ENCODE measurements at places on chromosomes 6 and 20. TPM values are rescaled to one million over a fixed set of nuclear protein-coding genes. Genes with fewer than 3 reads are reported as not detected.
A peak's percentile ranks its signal among the peaks of the same experiment; 100 is the strongest.

Gene LY86
- not detected for total RNA-seq

Gene HTR1E
- total RNA-seq, result not detected

Gene OPRM1
- total RNA-seq, result not detected

Gene LIME1
- total RNA-seq, result 0.72 TPM

Gene PRSS35
- not detected for total RNA-seq

Gene ZNF165
- 1.1 TPM for total RNA-seq

Gene CALHM4
- not detected for total RNA-seq

Gene BNIP5
- not detected for total RNA-seq

GRCh38 chr20:18005170-18005989, 36.6 kb downstream of the MGME1 start:
- peak; percentile 28 for DNase-seq

DNA sequence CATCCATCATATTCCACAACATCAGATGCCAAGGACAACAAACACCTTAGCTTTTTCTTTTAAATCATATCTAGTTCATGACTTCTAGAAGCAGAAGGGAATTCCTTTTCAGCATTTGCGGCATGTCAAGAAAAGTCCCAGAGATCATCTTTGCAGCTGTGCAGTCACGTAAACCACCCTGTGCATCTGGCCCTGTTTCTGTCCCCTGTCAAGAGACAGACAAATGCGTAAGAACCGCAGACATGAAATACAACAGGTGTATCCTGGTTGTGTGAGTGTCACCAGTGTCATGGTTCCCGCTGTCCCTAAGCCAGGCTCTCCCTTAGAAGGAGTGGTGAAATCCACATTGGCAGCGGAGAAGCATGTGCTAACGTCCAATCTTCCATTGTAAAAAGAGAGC, 28.1 kb downstream of the LY86 start:
- no peak for DNase-seq

DNA sequence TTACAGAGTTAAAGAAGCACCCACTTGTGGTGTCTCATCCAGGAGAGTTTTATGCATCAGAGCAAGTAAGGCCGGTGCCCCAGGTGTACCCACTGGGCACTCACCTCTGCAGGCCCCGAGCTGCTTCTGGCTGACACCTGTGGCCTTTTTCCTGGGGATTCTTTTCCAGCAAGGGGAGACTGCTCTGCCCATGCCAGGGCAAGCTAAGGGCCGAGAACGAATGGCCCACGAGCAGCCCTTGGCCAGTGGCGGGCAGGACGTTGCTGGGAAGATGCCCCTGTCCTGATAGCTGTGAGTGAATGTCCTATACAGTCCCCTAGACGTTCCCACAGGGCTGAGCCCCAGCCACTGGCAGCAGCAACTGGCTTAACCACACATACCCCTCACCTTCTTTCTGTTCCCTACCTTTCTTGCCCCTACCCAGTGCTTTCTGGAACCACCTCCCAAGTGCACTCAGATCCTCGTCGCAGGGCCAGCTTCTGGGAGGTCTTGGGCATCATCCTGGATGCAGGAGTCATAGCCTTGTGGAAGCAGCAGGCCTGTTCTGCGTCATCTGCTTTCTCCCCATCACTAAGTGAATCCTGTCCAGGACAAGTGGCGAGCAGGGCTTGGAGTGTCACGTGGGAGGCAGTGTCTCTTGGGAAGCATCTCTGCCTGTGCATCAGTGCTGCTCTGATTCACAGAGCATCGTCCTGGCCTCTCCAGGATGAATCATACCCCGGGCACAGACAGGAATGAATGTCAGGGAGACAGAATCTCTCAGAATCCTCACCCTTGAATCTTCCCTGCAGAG, 32.5 kb downstream of the SYNDIG1 start:
- DNase-seq, result peak; percentile 98

DNA sequence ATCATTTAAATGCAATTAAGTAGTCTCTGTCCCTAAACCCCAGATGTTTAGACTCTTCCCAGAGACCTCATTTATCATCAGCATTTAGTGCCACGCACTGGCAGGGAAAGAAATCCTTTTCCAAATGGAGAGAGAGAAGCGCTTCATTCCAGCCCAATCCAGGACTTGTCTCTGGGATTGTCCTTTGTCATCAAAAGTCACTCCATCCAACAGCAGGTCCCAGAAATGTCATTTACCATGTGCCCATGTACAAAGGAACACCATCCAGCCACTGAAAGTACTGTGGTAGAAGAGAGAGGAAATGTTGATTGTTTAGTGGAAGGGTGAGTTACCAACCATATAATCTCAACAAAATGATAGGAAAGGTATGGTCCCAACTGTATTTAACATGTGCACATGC, 66.9 kb upstream of the SMIM28 start:
- DNase-seq, result no peak

- peak; percentile 64 for DNase-seq
Observed at GRCh38 chr6:113050010-113050858, 703.1 kb downstream of the RFPL4B start.

DNA sequence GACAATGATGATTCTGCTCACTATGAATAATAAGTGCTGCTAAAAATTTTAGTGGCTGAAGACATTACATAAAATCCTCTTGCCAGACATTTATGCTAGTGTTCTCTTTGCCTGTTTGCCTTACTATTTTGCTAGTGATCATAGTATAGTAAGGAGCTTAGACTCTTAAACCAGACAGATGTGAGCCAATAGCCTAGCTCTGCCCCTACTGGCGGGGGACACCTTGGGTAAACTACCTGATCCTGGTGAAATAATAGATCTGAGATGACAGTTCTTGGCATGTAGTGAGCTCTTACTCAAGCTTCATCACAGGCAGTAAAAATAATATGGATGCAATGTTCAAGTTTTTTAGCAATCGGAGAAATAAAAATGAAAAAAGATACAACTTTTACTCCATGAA, 18.8 kb downstream of the ENPP3 start:
- no peak for DNase-seq

DNA sequence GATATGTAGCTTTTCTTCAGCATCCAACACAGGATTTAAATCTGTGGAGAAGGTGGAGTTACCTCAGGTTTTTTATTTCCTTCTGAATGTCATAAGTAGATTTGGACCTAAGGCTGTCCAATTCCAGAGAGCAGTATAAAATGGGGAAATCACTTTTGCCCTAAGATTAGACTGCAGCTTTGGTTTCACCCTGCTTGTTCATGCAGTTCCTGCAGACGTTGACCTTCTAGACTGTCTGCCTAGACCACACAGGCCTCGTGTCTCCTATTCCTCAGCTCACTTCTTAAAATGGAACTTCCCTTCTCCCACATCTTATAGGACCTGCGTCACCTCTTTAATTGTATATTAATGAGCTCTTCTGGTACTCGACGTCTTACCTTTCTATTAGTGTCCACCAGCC, 26.0 kb upstream of the C6orf62 start:
- no peak for DNase-seq

DNA sequence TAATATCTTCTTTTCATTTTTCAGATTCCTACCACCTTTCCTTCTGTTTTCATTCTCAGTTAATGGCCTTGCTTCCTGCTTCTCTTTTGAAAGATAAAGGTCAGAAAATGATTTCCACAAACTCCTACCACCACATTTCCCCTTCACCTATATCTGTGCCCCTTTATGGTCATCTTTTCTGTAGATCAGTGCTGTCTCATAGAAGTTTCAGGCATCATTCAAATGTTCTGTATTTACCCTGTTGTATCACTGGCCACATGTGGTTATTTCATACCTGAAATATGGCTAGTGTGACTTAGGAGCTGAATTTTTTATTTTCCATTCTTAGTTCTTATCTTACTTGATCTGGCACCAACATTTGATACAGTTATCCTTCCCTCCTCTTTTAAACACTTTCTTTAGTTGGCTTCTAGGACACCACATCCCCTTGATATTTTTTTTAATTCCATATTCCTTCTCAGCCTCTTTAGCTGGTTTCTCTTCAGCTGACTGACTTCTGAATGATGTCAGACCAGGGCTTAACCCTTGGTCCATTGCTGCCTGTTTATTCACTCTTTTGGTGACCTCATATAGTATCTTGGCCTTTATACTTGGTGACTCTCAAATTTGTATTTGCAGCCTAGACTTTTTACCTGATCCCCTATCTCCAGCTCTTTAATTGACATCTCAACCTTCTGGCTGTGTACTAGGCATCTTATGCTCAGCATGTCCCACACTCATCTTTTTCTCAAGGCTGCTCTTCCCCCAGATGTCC, 81.0 kb downstream of the ATRN start:
- DNase-seq, result no peak

DNA sequence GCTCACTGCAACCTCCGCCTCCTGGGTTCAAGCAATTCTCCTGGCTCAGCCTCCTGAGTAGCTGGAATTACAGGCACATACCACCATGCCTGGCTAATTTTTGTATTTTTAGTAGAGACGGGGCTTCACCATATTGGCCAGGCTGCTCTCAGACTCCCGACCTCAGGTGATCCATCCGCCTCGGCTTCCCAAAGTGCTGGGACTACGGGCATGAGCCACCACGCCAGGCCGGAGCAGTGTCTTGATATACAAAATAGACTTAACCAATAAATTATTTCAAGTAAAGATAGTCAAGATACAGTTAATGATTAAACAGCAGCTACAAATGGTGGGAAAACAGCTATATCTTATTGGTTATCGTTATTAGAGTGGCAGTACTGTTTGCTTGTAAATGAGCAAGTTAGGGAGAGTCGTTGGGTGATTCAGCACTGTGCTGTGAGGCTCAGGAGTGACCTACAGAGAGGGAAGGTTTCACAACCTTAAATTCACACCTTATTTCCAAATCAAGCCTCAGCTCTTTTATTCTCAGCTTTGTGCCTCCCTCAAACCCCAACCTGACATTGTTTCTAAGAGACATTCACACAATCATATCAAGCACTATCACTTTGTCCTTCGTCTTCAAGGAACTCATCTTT, 1128.4 kb upstream of the MAP3K7 start:
- no peak for DNase-seq

- DNase-seq, result no peak
Observed at GRCh38 chr20:50515471-50516106, 5.4 kb downstream of the PTPN1 start.

DNA sequence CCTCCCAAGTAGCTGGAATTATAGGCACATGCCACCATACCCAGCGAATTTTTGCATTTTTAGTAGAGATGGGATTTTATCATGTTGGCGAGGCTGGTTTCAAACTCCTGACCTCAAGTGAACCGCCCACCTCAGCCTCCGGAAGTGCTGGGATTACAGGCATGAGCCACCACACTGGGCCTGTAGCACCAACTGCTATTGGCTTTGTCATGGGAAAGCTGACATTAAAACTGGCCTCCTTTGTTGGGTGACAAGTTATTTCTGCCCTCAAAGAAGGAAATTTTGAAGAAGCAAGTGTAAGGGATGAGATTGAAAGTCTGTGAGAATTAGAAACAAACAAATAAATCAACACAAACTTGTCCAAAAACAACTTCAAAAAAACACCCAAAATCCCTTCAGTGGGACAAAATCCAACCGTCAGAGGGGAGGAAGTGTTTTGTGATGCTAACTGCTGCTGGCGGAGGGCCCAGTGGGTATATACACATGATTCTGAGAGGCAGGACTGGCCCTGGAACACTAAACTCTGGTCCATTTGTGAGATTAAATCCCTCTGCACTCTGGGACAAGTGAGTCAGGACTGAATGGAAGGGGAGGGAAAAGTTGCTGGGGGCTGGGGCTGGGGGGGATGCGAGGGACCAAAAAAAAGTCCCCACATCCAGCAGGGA, 87.5 kb upstream of the NAA20 start:
- no peak for DNase-seq

GRCh38 chr6:155498370-155498769, 42.7 kb upstream of the NOX3 start:
- DNase-seq, result peak; percentile 34

DNA sequence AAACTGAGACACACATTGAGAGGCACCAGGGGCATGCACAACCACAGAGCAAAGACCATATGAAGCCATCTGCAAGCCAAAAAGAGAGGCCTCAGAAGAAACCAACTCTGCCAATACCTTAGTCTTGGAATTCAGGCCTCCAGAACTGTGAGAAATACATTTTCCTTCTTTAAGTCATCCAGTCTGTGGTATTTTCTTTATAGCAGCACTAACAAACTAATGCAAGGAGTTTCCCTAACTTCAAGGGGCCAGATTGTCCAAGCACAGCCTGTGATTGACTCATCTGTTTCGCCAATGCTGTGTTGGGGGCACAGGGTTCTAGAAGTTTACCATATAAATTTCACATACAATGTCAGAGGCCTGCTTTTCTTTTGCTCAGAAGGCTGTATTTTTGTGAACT, 364.6 kb downstream of the GJA1 start:
- DNase-seq, result no peak

DNA sequence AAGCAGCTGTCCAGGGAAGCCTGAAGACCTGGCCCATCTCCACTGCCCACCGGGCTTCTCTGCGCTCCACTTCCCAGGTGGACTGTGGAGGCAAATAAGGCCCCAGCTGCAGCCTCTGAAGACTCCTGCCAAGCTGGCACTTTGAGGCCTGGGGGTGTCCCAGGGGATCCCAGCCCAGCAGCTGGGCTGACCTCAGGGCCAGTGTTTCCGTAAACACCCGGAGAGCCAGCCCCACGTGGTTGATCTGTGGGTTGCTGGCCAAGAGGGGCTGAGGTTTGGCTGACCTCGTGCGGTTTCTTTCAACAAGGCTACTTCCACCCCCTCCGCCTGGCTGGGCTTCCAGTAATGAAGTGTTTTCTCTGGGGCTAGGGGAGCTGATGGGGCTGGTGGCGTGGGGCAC, 12.4 kb upstream of the CCN5 start:
- DNase-seq, result peak; percentile 100

DNA sequence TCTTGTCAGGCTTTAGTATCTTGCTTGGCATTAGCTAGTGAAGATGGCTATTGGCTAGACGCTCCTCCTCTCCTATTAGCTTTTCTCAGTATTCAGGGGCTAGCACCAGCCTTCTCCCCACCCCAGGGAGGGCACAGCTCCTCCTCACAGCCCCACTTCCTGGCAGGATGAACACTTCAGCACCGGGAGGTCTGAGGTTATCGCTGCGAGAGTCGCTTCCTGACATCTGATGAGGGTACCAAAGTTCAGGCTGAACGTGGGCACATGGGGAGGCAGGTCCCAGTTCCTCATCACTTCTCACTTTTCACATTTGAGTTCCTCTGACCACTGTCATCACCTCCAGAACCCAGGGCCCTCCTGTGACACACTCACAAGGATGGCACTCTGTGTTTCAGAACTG, 66.6 kb downstream of the LAMA4 start:
- DNase-seq, result no peak

DNA sequence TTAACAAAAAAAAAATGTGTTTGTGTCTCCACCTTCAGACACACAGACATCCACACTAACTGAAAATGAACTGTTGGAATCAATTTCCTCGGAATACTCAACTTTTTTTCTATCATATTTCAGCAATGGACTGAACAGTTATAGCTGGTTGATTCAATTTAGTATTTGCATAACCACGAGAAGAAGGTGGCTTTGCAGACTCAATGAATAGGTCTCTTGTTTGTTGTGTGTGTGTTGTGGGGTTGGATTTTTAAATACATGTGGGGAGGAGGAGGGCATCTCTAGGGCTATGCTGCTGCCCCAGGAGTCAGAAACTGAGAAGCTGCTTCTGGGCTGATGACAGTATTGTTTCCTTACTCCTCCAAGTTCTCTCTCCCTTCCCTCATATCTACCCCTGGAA, 28.7 kb downstream of the TFAP2A start:
- no peak for DNase-seq

GRCh38 chr6:50902260-50902659, 83.6 kb downstream of the TFAP2B start:
- no peak for DNase-seq

Data from RPMI7951 (cell line).